ENCODE measurements at places on chromosomes 5 and 9. TPM values are rescaled to one million over a fixed set of nuclear protein-coding genes. Genes with fewer than 3 reads are reported as not detected.

The PCDHB7 gene
- total RNA-seq = under 0.01 TPM

The PRR16 gene
- total RNA-seq = 12.0 TPM

The ALDOB gene
- total RNA-seq = not detected

The PCDHGB2 gene
- 3.0 TPM for total RNA-seq

The PAM gene
- total RNA-seq = 116 TPM

The C8G gene
- total RNA-seq = not detected

The TOR1A gene
- total RNA-seq = 75.2 TPM

The HRCT1 gene
- 3.4 TPM for total RNA-seq

The PKD2L2 gene
- total RNA-seq = not detected

The LHX6 gene
- total RNA-seq = 1.0 TPM

The PCDHGA9 gene
- 1.4 TPM for total RNA-seq

The INSL6 gene
- not detected for total RNA-seq

The PAEP gene
- not detected for total RNA-seq

The GALNT12 gene
- 3.8 TPM for total RNA-seq

The NUTM2F gene
- total RNA-seq = not detected

The WNT8A gene
- not detected for total RNA-seq

The PDLIM7 gene
- 216 TPM for total RNA-seq

The SRD5A1 gene
- 5.2 TPM for total RNA-seq

The FNBP1 gene
- 16.4 TPM for total RNA-seq

The SLC22A5 gene
- 4.1 TPM for total RNA-seq

The PHF19 gene
- total RNA-seq = 34.3 TPM

The SYK gene
- total RNA-seq = 0.16 TPM

The PRR7 gene
- 9.3 TPM for total RNA-seq

The GMCL2 gene
- total RNA-seq = not detected

The LRRC26 gene
- total RNA-seq = not detected

The FST gene
- total RNA-seq = 57.1 TPM

The DNM1 gene
- total RNA-seq = 23.2 TPM

The NFIB gene
- total RNA-seq = 25.9 TPM

The GLDC gene
- 2.2 TPM for total RNA-seq

The SH2D3C gene
- total RNA-seq = 0.08 TPM

The HCN1 gene
- not detected for total RNA-seq

The IL5 gene
- not detected for total RNA-seq

The VAV2 gene
- total RNA-seq = 15.8 TPM

The FCN2 gene
- total RNA-seq = not detected

The PCSK1 gene
- 0.13 TPM for total RNA-seq

The IFNB1 gene
- total RNA-seq = not detected

The CDH10 gene
- total RNA-seq = 0.08 TPM

The PCDHB11 gene
- total RNA-seq = 1.7 TPM

The SPINK13 gene
- not detected for total RNA-seq

The GNA14 gene
- total RNA-seq = 0.40 TPM

The SCGB3A2 gene
- not detected for total RNA-seq

The FOXD4L4 gene
- 0.08 TPM for total RNA-seq

The FGFR4 gene
- 7.2 TPM for total RNA-seq

The CDC25C gene
- 11.1 TPM for total RNA-seq

The RAD23B gene
- 66.4 TPM for total RNA-seq

The COL15A1 gene
- total RNA-seq = 11.3 TPM

The PCDHGA5 gene
- 1.3 TPM for total RNA-seq

The CXCL14 gene
- total RNA-seq = not detected

Measured in epithelial cell of alveolus of lung (primary cell).